ENCODE measurements at places on chromosomes 7 and 10.

- DNase-seq, result no peak
Measured at GRCh38 chr10:48249763-48250351, 24.6 kb downstream of the FRMPD2 start.

GRCh38 chr7:56229631-56230030 lies 113.4 kb upstream of the NUPR2 start:
- no peak for DNase-seq

DNA sequence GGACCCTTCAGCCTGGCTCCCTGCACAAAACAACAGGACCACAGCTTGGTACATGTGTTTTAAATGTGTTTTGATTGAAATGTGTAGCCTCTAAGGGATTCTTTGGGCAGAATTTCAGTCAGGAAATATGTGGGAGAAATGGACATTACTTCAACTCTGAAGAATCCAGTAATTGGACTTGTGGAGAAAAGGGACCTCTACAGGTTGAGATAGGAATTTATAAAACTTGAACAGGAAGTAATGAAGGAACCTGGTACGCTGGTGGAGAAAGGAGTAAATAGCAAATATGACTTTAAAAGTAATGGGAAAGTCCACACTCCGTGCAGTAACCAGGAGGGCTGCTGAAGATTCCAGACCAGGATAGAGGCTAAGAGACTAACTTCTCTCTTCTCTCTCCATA lies 220.5 kb downstream of the LHFPL3 start:
- no peak for DNase-seq

DNA sequence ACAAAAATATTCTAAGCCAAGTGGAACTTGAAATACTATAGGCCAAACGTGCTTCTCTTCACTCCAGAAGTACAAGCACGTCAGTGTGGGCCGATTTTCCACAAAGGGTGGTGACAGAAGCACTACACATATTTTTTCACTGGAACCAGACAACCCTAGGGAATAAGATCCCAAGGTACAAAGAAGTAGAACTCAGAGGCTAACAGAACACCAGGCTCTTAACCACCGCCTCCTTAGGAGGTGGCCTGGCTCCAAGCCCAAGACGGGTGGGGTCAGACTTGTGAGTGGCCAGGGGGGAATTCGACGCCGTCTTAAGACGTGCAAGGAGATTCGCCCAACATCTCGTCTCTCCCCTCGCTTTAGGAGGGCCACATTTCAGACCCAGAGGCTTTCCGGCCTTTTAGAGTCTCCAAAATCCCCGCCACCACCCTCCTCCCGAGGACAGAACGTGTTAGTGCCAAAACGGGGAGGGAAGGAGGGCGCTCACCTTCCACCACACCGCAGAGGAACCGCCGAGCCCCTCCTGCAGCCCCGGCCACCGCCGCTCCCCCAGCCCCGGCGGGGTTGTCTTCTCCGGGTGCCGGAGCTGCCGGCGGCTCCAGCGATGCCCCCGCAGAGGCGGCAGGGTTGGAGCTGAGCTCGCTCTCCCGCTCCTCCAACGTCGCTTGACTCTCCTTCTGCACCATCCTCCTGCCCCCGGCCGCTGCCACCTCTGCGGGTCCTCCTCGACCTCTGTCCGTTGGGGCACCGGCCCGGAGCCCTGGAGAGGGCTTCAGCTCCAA lies 716 bp downstream of the OGA start:
- peak; percentile 33 for DNase-seq

GRCh38 chr10:5618829-5619228 lies 47.6 kb downstream of the ASB13 start:
- DNase-seq, result no peak

GRCh38 chr10:131067690-131068089 lies 243.8 kb downstream of the TCERG1L start:
- DNase-seq, result no peak

GRCh38 chr10:12832096-12832495 lies 169.4 kb downstream of the CCDC3 start:
- DNase-seq, result no peak

DNA sequence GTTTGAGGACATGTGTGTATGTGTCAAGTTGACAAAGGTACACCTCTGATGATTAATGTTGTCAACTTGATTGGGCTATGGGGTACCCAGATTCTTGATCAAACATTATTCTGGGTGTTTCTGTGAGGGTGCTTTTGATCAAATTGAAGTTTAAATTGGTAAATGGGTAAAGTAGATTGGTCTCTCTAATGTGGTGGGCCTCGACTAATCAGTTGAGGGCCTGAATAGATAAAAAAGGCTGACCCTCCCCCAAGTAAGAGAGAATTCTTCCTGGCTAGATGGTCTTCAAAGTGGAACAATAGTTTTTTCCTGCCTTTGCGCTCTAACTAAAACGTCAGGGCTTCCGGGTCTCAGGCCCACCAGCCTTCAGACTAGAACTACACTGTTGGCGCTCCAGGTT lies 309.9 kb upstream of the MGMT start:
- no peak for DNase-seq

Data from CD4-positive, alpha-beta T cell treated with Interleukin-21 for 1 hour (primary cell).